Colonic mucosa (tissue), 4 donors: ENCODE measurements at places on chromosomes 2 and 18. TPM values are rescaled to one million over a fixed set of nuclear protein-coding genes. Genes with fewer than 3 reads are reported as not detected.
A peak's percentile ranks its signal among the peaks of the same experiment; 100 is the strongest.

DNA sequence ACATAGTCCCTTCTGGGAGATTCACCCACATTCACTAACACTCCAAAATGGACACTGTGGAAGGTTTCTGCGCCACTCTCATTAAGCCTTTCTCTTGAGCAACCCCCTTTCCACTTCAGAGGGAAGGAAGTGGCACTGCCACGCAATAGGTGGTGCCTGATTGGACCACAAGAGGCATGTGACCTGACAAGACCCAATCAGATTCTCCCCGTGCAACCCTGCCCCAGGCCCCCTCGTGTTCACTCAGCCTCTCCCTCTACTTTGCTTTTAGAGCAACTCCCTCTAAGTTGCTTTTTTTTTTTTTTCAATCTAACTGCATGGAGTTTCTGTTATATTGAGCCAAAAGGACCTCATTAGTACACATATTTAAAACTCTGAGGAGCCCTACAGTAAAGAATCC is 158.0 kb downstream of the EN1 start:
- no peak overlapping the region for H3K27ac ChIP-seq
- H3K27me3 ChIP-seq = no peaks in the 10 kb centered on the region
- H3K4me1 ChIP-seq = no peaks in the 10 kb centered on the region

GRCh38 chr18:7367336-7367735 is 136.4 kb downstream of the LRRC30 start:
- H3K36me3 ChIP-seq = no peaks in the 10 kb centered on the region
- no peaks in the 10 kb centered on the region for H3K27me3 ChIP-seq
- H3K4me3 ChIP-seq = no peak overlapping the region
- H3K4me1 ChIP-seq = no peaks in the 10 kb centered on the region

DNA sequence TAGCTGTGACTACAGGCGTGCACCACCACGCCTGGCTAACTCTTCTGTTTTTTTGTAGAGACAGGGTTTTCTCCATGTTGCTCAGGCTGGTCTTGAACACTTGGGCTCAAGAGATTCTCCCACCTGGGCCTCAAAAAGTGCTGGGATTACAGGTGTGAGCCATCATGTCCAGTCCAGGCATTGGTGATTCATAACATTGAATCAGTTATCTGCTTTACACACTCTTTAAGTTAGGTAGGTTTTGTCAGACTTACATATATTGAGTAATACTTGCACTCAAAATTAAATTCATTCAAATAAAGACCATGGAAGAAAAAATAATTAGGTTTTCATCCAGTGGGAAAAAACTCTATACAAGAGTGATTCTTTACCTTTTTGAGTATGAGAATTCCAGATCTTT is 93.2 kb upstream of the XPO1 start:
- H3K4me1 ChIP-seq = no peaks in the 10 kb centered on the region
- H3K27ac ChIP-seq = no peak overlapping the region
- no peak for DNase-seq
- no peaks in the 10 kb centered on the region for H3K36me3 ChIP-seq
- H3K4me3 ChIP-seq = no peak overlapping the region
- H3K27me3 ChIP-seq = no peaks in the 10 kb centered on the region

DNA sequence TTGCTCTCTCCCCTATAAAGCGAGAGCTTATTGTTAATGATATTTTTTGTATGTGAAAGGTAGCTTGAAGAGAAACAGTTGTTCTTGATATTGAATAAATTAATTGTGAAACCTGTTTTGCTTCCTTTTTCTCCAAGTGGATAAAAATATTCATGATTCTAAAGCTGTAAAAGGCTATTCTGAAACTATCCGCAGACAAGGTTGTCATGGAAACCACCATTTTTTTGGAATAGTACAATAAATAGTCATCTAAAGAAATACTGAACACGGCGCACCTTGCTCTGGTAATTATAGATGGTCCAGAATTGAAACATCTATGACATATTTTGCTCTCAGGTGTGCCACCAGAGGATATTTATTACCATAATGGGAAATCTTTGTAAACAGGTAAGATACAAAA is 1103.0 kb upstream of the SLC39A10 start:
- H3K4me1 ChIP-seq = no peaks in the 10 kb centered on the region
- H3K4me3 ChIP-seq = no peak overlapping the region
- H3K27ac ChIP-seq = no peak overlapping the region
- H3K36me3 ChIP-seq = no peaks in the 10 kb centered on the region
- DNase-seq = no peak

DNA sequence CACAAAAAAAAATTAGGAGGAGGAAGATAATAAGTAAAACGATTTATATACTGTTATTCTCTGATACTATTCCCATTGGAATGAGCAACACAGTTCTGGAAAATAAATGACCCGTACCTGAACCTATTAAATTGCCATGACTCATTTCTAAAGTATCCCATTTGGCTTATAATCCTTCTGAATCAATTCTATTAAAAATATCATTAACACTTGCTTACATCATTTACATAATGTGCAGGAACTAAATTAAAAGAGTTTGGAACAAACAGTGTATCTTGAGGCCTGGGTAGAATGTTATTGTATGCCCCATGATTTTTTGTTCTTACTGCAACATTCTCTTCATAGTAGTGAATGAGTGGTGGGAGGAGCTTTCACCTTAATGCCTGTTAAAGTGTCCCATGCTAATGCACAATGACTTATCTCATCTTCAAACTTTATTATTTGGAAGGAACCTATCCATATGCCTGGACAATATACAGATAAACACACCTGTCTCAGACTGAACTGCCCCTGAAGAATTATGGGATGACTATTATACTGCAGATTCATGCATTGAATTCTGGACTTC is 549.9 kb upstream of the ACVR2A start:
- no peak for DNase-seq
- no peaks in the 10 kb centered on the region for H3K36me3 ChIP-seq
- H3K4me3 ChIP-seq = no peak overlapping the region
- H3K27ac ChIP-seq = no peak overlapping the region
- no peaks in the 10 kb centered on the region for H3K4me1 ChIP-seq
- no peaks in the 10 kb centered on the region for H3K27me3 ChIP-seq

- H3K27ac ChIP-seq = no peak overlapping the region
- no peaks in the 10 kb centered on the region for H3K27me3 ChIP-seq
- H3K36me3 ChIP-seq = no peaks in the 10 kb centered on the region
- no peak for DNase-seq
Measured at GRCh38 chr18:30192216-30192615, 850.3 kb downstream of the DSC3 start.

Gene ALK
- not detected for total RNA-seq

GRCh38 chr2:198053148-198053547 is 248.8 kb downstream of the PLCL1 start:
- H3K36me3 ChIP-seq = no peaks in the 10 kb centered on the region
- no peaks in the 10 kb centered on the region for H3K27me3 ChIP-seq
- no peaks in the 10 kb centered on the region for H3K4me1 ChIP-seq
- no peak overlapping the region for H3K4me3 ChIP-seq
- no peak overlapping the region for H3K27ac ChIP-seq
- no peak for DNase-seq

GRCh38 chr2:175228179-175228578 is 46.7 kb upstream of the ATP5MC3 start:
- no peaks in the 10 kb centered on the region for H3K27me3 ChIP-seq
- no peaks in the 10 kb centered on the region for H3K4me1 ChIP-seq
- H3K27ac ChIP-seq = no peak overlapping the region

DNA sequence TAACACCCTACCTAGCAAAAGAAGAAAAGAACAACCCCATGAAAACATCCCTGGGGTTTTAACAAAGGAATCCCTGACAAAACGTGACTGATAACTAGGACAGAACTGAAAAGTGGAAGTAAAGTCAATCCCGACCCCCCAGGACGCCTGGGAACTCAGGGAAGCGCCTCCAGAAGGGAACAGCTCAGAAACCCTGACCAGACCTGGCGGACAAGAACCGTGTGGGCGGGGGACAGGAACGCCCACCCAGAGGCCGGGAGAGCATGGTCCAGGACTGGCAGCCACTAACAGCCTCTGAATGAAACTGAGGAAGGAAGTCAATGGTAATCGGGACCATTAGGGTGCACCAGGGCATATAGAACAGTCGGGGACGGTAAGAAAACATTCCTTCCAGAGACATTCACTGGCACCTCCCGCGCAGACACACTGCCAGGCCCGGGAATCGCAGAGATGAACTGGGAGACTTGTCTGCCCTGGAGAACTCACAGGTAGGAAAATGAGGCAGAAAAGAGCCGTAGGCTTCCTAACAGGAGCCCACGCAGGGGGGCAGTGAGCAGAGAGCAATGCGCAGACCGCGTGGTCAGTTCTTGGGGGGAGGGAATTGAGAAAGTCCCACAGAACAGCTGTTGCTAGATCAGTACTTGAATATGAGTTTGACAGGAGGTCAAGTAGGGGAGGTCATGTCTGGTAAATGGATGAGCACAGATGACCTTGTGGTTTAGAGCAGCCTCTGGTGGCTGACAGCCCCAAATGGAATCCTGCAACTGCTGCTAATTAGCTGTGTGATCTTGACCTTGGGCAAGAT is 1.3 kb upstream of the TBC1D8 start:
- H3K4me3 ChIP-seq = no peak overlapping the region
- H3K4me1 ChIP-seq = no peaks in the 10 kb centered on the region
- no peaks in the 10 kb centered on the region for H3K36me3 ChIP-seq
- peak; percentile 57 for DNase-seq
- peak overlapping the region; percentile 66 for H3K27ac ChIP-seq
- H3K27me3 ChIP-seq = no peaks in the 10 kb centered on the region
